ENCODE measurements at places on chromosomes 1 and 21.

GRCh38 chr1:170326186-170326585, 180.4 kb downstream of the NTMT2 start:
- DNase-seq, result no peak

GRCh38 chr1:235408503-235408960, 41.3 kb downstream of the TBCE start:
- DNase-seq, result no peak

DNA sequence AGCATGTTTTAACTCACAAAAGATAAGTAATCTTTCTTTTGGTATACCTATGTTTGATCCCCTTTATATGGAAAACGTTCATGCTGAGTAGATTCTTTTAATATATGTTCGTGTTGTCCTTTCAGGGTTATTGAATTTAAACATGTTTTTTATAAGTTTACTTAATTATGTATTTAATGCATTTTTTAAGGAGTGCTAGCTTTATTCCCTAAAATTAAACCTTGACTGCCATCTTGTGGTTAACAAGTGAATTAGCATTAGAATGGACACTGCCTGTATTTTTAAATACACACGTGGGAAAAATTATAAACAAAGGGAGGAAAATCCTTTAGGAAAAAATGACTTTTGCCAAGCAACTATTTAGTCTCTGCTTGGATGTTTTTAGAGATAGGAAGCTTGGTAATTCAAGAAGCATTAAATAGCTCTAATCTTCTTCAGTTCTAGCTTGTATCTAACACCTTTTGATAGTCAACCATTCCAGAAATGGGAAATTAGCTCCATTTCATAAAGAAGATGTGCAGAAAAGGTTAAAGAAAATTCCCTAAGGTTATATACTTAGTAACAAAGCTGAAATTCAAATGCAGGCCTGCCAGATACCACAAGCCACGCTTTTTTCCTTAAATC, 43.0 kb downstream of the UBE2U start:
- no peak for DNase-seq

- no peak for DNase-seq
These were observed 49.5 kb upstream of the DMRTB1 start for GRCh38 chr1:53409695-53410094.

DNA sequence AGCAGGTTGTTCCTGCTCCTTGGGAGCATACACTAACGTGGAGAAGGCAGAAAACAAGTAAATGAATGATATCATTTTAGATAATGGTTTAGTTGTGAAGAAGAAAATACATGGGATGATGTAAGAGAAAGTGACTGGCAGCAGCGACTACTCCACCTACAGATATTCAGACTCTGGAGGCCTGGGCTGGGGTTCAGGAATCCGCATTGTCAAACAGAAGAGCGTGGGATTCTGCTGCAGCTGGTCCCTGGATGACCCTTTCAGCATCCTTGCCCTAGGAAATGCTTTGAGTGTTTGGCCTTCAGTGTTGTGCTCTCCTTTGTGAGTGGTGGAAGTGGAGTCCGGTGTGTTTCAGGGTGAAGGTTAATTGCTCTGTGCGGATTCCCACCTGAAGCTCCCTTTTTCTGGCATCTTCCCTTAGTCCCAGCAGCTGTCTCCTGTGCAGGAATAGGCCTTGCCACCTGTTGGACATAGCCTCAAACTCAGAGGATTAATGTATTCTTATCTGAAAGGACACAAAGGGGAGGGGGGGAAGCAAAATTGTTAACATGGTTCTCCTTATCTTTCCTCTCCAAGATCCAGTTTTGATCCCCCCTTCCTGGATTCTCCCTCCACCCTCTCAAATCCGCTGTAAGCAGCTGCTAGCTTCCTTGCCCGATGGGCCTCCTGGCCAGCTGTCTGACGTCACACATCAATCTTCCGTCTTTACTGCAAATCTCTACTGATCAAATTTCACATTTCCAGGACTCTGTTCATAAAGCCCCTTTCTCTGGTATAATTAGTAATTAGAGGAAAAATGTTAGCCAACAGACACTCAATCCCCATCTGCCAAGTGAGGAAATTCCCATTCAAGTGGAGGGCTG, 68.3 kb upstream of the SPAG17 start:
- DNase-seq, result no peak

GRCh38 chr21:17466166-17466565, 46.7 kb upstream of the CXADR start:
- no peak for DNase-seq

GRCh38 chr1:95561346-95561745, 327.3 kb downstream of the RWDD3 start:
- DNase-seq, result no peak

- no peak for DNase-seq
These were observed 103.9 kb downstream of the DPYD start for GRCh38 chr1:97816927-97817326.

DNA sequence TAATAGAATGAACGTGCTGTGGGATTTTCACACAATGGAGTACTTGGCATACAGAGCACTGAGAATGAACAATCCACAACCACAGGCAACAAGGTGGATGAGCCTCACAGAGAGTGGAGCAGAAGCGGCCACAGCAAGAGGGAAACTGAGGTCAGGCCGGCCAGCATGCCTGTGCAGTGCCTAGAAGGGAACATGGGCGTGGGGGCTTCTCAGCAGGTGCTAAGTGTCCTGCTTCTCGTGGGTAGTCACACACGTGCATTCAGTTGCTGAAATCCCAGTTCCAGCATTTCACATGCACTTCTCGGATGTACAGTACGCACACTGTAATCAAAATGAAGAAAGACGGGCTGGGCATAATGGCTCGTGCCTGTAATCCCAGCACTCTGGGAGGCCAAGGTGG, 33.1 kb downstream of the WDR4 start:
- DNase-seq, result no peak

DNA sequence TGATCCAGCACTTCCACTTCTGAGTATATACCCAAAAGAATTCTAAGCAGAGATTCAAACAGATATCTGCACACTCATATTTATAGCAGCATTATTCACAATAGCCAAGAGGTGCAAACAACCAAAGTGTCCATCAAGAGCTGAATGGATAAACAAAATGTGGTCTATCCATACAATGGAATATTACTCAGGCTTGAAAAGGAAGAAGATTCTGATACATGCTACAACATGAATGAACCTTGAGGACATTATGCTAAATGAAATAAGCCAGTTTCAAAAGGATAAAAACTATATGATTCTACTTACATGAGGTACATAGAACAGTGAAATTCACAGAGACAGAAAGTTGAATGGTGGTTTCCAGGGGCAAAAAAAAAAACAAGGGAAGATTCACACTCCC, 88.9 kb downstream of the CCDC185 start:
- no peak for DNase-seq

GRCh38 chr1:167094690-167095089, 815 bp downstream of the STYXL2 start:
- DNase-seq, result no peak

GRCh38 chr21:45548711-45549491, 6.7 kb upstream of the SLC19A1 start:
- no peak for DNase-seq

GRCh38 chr21:35116777-35117176, 67.7 kb upstream of the RUNX1 start:
- DNase-seq, result no peak

DNA sequence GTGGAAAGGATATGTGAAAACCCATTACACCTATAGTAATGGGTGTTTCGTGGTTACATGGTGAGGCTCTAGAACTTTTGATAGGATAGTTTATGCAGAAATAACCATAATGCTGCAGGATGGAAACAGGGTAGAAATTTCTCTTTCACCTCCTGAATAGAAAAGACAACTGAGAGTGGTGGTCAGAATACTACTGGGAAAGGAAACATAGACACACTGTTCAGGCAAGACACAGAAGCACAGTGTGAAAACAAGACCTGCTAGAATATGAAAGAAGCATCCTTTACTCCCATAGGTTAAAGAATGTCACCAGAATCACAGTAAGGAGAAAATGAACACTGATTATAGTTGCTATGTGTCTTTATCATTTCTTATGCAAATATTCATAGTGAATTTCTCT, 496.6 kb downstream of the DPYD start:
- no peak for DNase-seq

GRCh38 chr1:46362158-46362557, 21.6 kb downstream of the NSUN4 start:
- no peak for DNase-seq

GRCh38 chr1:11026903-11027302, 14.4 kb downstream of the TARDBP start:
- DNase-seq, result no peak

- no peak for DNase-seq
These were observed 87.6 kb upstream of the DUSP10 start for GRCh38 chr1:221829327-221830015.

DNA sequence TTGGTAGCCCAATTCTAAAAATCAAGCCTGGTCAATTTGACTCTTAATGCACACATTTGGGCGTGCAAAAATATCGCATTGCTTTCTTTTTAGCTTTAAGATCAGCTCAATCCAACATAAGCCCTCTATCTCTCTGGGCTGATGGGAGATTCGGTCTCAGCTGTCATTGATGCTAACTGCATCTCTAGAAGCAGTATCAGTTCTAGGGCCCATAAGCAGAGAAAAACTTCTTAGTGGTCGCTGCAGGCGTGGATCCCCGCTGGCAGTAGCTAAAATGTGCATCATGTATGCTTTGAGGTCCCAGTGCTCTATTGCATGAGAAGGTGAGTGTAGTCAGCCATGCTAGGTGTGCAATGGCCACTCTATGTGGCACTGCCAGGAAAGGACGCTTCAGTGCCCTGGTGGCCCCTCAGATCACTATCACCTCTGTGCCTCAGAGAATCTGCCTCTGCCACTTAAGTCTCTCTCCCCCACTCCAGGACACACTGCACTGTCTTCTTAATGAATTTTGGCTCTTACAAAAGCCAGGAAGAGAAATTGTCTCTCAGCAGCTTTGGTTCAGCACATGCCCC, 79.7 kb upstream of the GADD45A start:
- no peak for DNase-seq

DNA sequence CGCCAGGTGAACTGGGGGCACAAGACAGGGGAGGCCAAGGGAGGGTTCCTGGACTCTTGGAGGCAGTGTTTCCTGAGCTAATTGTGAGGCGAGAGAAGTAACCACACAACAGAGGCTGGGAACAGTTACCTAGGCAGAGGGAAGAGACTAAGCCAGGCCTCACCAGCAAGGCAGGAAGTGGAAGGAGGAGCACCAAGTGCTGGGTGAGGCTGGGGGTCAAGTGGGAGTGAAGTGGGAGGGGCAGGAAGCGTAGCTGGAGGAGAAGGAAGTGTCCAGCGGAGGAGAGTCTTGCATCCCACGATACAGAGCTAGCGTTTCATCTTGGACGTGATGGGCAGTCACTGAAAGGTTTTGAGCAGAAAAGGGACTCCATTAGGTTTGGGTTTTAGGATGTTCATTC, 48.3 kb upstream of the CAPZB start:
- no peak for DNase-seq

DNA sequence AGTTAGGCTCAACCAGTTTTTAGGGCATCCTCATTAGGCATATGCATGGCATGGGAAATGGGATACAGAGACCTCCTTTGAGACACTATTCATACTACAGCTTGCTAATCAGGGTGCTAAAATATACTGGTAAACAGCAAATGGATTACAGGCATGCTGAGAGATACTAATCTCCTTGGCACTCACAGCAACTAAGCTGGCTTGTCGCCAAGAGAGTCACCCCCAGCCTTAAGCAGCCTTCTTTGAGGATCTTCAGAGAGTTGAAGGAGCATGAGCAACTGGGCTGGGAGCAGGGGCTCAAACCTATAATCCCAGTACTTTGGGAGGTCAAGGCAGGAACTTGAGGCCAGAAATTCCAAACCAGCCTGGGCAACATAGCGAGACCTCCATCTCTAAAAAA, 120.1 kb upstream of the NR5A2 start:
- no peak for DNase-seq

DNA sequence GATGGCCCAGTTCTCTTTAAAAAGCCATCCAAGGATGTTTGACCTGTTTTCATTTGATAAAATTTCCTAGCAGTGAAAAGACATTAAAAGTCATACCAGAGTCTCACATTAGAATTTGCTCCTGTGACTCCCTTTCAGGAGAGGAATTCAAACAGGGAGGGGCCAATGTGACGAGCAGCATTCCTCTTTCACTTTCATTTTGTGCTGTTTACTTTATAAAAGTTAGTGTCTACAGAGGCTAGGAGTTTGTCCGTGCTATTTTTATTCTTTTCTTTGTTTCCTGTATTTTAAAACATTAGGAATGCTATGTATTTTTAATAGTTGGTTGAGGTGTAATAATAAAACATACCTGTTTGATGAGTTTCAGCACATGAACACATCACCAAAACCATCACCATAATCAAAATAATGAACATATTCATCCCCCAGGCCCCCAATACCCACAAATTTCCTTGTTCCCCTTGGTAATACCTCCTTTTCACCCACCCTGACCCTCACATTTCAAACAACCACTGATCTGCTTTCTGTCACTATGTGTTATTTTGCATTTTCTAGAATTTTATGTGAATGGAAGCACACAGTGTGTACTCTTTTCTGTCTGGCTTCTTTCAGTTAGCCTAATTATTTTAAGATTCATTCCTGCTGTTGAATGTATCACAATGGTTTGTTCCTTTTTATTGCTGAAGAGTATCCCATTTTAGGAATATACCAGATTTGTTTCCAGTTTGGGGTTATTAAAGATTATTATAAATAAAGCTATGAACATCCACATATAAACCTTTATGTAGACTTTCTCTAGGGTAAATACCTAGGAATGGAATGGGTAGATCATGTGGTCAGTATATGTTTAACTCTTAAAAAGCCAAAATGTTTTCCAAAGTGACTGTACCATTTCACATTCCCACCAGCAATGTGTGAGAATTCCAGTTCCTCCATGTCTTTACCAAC, 129.5 kb downstream of the TENT5C start:
- DNase-seq, result no peak
